Keratinocyte (primary cell): ENCODE measurements at places on chromosomes 5 and 9. TPM values are rescaled to one million over a fixed set of nuclear protein-coding genes. Genes with fewer than 3 reads are reported as not detected.

Gene PCSK1
- polyA plus RNA-seq, result 0.01 to 0.03 TPM in 2 of 3 replicates, not detected in the other

Gene MRPL50
- polyA plus RNA-seq, result 11.0 to 24.0 TPM (median 17.4 TPM) in 3 replicates

Gene SLC1A1
- polyA plus RNA-seq, result 0.06 to 0.77 TPM (median 0.20 TPM) in 3 replicates

Gene SPINK6
- polyA plus RNA-seq, result 25.8 to 67.7 TPM (median 35.5 TPM) in 3 replicates

Gene TAS2R1
- polyA plus RNA-seq, result not detected in 3 replicates

Gene TMEM174
- polyA plus RNA-seq, result not detected in 3 replicates

Gene PCDHA2
- 0.01 TPM in 1 of 3 replicates, not detected in the others for polyA plus RNA-seq

Gene DBH
- not detected in 3 replicates for polyA plus RNA-seq

Gene TRAF1
- 0.71 to 2.5 TPM (median 1.2 TPM) in 3 replicates for polyA plus RNA-seq

Gene SPATA31A3
- polyA plus RNA-seq, result not detected in 3 replicates

Gene BARX1
- not detected in 3 replicates for polyA plus RNA-seq

Gene SPOCK1
- 5.5 to 25.6 TPM (median 7.6 TPM) in 3 replicates for polyA plus RNA-seq

Gene RNF183
- 0.10 TPM in 1 of 3 replicates, not detected in the others for polyA plus RNA-seq

Gene IQGAP2
- polyA plus RNA-seq, result 0.05 to 0.18 TPM (median 0.14 TPM) in 3 replicates

Gene SH3PXD2B
- polyA plus RNA-seq, result 17.3 to 17.9 TPM (median 17.6 TPM) in 3 replicates

Gene OR1Q1
- not detected in 3 replicates for polyA plus RNA-seq

Gene SAPCD2
- polyA plus RNA-seq, result 0.90 to 1.6 TPM (median 1.2 TPM) in 3 replicates

Gene GMCL2
- polyA plus RNA-seq, result not detected in 3 replicates

Gene TRPM3
- 0.03 to 0.27 TPM (median 0.04 TPM) in 3 replicates for polyA plus RNA-seq

Gene CCNO
- 0.42 to 0.94 TPM (median 0.48 TPM) in 3 replicates for polyA plus RNA-seq

Gene TSPAN17
- 53.1 to 72.7 TPM (median 57.2 TPM) in 3 replicates for polyA plus RNA-seq

Gene C9
- polyA plus RNA-seq, result 0.04 TPM in 1 of 3 replicates, not detected in the others

Gene PIP5KL1
- 2.4 to 5.2 TPM (median 4.4 TPM) in 3 replicates for polyA plus RNA-seq

Gene NFIB
- polyA plus RNA-seq, result 3.6 to 23.1 TPM (median 8.9 TPM) in 3 replicates

Gene THBS4
- 0.27 to 0.47 TPM (median 0.46 TPM) in 3 replicates for polyA plus RNA-seq
